ACHN (cell line): ENCODE measurements at places on chromosomes 4 and X.

DNA sequence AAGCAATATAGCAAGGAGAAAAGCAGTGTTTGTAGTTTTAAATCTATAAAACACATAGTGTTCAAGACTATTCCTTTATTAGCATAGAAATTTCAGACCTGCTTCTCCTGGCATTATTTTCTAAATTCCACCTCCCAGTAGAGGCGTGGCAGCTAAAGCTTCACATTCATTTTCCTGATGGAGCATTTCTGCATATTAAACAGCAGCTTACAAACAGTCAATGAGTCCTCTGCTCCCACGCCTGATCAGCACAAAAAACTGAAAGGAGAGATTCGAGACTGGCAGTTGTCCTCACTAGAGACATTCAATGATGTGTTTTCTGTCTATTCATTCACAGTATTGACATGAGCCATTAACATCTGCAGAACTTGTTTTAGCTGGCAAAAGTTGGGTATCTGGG is 61.4 kb downstream of the SHISA3 start:
- no peak for DNase-seq

GRCh38 chr4:1048773-1049590 is 37.6 kb downstream of the FGFRL1 start:
- no peak for DNase-seq

GRCh38 chr4:185602397-185602796 is 67.1 kb upstream of the PDLIM3 start:
- no peak for DNase-seq

- DNase-seq = peak; percentile 56
These were observed 1.5 kb downstream of the CLCN3 start for GRCh38 chr4:169621731-169622492.

GRCh38 chr4:145524552-145524951 is 42.9 kb downstream of the SMAD1 start:
- no peak for DNase-seq

GRCh38 chr4:164621886-164622521 is 131.9 kb upstream of the SMIM31 start:
- no peak for DNase-seq

DNA sequence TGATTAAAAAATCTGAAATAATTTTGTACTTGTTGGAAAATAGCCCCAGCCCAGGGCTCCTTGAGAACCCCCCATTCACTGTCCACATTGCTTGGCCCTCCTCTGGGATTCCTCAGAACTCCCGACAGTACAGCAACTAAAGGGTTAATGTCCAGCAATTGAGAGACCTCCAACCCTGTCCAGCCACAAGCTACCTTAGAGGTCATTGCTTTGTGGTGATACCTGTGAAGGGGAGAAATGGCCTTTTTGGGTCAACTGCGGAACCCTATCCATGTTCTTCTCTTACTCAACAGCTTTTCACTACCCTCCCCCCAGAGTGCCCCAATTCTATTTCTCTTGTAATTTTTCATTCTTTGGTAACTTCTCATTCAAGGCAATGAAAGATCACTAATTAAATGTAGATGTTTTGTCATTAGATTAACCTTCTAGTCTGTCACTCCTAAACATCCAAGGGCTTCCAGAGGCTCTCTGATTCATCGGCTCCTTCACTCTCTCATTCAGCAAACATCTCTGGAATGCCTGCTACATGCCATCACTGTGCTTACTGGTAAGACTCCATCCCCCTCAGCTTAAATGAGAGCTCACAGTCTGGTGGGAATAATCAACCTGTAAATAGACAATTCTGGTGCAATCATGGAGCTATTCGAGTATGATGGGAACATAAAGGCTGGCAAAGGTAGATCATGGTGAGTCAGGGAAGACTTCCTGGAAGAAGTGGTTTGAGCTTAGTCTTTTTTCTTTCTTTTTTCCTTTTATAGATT is 241.4 kb upstream of the PGRMC2 start:
- peak; percentile 97 for DNase-seq

DNA sequence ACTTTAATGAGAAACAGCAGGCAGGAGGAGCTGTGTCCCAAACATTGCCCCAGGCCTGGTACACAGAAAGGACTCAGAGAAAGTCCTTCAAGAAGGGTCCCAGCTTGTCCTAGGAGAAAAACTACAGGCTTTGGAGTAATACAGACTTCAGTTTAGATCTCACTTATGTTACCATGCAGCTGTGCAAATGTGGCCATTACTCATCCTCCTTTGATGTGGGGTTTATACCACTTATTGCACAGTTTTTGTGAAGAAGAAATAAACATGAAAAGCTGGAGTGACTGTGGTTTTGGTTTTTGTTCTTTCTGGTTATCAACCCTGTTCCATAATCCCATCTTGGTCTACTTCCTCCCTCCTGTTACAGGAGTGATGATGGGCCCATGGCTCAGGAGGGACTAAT is 8.1 kb upstream of the CYTL1 start:
- no peak for DNase-seq

DNA sequence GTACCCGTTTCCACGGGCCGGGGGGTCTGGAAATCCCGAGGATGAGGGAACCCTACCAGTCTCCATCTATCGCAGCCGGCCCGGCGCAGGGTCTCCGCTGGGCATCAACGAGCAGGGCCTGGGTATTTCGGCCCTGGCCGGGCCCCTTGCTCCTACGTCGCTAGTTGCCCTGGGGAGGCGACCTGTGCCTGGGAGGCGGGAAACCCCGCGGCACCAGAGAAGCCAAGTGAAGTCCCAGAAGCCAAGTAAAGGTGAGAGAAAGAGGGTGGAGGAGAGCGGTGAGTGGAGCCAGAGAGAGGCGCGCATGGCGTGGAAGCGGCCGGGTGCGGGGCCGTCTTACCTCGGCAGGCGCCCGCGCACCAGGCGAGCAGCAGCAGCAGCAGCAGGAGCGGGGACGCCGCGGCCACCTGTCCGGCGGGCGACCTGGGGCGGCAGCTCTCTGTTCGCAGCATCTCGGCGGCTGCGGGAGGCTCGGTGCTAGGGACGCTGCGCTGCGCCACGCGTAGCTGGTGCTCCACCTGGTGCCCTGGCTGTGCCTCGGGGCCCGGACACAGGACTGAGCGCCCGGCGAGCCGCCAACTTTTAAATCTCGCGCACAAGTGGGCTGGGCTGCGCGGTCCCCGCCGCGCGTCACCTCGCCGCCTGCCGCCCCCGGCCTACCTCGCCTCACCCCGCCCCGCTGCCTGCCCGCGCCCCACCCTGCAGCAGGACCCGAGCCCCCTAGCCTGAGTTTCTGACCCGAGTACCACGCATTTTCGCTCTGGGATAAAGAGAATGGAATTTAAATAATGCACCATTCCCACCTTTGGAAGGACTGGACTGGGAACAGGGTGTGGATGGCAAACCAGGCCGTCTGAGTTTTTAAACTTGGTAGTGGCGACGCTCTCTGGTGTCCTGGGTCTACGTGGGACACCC is at the start of gene NMU:
Gene NMU (minus strand): TSS at position 558 of the 915 bp plus-strand sequence. CDS start 106 bp downstream, at position 452.
- DNase-seq = peak; percentile 52

GRCh38 chr4:119138046-119138445 is 2.4 kb downstream of the MYOZ2 start:
- DNase-seq = peak; percentile 3

- no peak for DNase-seq
These were observed 415.0 kb downstream of the ZNF674 start for GRCh38 chrX:46130247-46130646.

GRCh38 chr4:165604181-165604580 is 225.4 kb downstream of the CPE start:
- DNase-seq = no peak

DNA sequence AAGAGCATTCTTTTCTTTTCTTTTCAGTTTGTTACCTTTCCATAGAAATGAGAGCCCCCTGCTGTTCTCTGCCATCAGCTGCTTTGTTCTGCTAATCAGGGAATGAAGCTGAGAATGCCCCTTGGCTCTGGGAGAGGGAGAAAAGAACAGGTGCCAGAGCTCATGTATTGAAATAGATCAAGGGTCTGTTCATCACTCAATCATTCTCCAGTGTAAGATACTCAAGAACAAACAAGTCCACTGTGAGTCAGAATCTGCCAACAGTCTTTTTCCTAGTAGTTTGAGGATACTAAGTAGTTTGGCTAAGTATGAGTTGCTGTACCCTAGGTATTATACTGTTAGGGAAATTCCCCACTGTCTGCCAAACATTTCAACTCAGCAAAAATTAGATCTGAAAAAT is 144.3 kb downstream of the RTL3 start:
- no peak for DNase-seq

DNA sequence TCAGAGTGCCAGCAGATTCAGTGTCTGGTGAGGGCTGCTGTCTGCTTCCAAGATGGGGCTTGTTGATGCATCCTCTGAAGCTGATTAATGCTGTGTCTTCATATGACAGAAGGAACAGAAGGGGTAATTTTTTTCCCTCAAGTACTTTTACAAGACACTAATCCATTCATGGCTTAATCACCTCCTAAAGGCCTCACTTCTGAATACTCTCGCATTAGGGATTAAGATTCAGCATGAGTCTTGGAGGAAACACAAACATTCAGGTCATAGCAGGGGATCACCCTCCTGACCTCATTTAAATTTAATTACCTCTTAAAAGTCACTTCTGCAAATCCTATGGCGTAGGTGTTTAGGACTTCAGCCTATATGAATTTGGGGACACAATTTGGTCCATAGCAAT is 1145.5 kb upstream of the PCDH10 start:
- DNase-seq = no peak

DNA sequence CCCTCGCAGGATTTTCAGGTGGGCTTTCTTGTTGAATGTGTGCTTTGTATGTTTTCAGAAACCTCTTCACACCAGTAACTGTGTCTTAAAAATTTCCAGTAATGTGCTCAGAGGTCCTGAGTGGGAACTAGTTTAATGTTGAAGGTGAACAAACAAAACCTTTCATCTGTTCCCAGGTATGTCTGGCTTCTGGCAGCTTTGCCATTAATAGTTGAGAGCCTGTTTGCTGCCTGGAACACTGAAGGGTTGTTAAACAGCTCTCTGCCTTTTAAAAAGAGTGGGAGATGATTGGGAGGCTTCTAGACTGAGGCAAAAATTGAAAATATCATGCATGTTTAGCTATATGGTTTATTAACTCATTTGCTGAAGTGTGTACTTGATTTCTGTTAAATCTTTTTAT is 161.2 kb upstream of the AGTR2 start:
- DNase-seq = no peak

- no peak for DNase-seq
These were observed 3.2 kb upstream of the KLF8 start for GRCh38 chrX:56228914-56229313.

GRCh38 chrX:70129816-70130215 is 3.4 kb upstream of the IGBP1 start:
- DNase-seq = peak; percentile 25

- no peak for DNase-seq
These were observed 17.8 kb downstream of the IDS start for GRCh38 chrX:149487292-149487691.

DNA sequence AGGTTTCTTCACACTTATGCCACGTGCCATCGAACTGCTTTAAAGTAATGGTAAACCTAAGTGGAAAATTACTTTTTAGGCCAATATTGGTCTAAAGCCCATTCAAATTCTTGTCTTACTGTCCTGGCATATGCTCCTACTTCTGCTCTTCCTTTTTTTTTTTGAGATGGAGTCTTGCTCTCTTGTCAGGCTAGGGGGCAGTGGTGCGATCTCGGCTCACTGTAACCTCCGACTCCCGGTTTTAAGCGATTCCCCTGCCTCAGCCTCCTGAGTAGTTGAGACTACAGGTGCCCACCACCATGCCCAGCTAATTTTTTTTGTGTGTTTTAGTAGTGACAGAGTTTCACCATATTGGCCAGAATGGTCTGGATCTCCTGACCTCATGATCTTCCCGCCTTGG is 129.0 kb upstream of the TECRL start:
- peak; percentile 12 for DNase-seq

GRCh38 chr4:5370286-5370685 is 319.0 kb downstream of the STK32B start:
- DNase-seq = no peak

DNA sequence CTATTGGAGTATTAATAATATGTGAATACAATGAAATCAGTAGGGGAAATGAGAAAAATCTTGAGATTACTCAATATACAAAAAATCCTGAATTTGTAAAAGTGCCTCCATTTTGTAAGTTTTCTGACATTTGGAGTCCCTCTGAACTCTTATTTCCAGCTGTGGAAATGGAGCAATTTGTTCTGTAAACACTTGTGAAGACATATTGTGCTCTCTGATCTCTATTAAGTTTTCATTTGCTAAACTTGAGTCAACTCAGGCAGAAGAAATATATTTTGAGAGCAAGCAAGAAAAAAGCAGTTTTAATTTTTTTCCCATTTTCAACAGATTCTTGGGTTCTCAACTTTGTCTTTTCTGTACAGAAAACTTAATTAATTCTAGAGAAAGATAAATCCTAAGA is 51.4 kb upstream of the PCDH18 start:
- DNase-seq = no peak

GRCh38 chrX:107721318-107721717 is 54.3 kb downstream of the TSC22D3 start:
- DNase-seq = no peak

DNA sequence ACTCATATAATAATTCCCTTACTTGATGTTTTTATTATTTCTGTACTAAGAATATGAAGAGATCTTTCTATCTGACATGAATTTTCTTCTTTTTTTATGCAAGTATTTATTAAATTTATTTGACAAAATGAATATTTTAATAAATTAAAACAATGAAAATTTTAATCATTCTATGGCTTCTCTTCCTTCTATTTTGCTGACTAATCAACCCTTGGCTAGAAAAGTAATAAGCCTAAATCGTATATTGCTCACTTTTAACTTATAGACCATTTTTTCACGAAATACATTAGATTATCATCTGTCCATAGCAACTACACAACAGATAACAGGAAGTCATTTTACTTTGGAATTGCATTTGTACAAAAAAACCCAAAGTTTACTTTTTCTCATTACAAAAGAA is 38.6 kb downstream of the PRSS12 start:
- no peak for DNase-seq

DNA sequence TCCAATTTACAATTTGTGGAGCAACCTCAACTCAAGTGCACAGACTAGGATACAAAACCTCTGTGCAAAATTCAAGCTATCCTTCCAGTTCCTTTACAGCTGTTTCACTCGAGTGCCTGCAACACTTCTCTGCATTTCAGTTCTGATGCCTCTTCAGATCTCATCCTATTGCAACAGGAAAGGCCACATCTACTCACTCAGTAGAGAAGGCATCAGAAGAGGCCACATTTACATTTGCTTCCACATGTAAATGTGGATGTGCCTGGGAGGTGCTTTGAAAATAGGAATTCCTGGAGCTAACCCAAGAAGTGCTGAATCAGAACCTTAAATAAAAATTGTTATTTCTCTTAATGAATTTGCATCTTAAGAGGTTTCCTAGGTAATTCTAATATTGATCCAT is 45.8 kb upstream of the SERTM2 start:
- DNase-seq = no peak

DNA sequence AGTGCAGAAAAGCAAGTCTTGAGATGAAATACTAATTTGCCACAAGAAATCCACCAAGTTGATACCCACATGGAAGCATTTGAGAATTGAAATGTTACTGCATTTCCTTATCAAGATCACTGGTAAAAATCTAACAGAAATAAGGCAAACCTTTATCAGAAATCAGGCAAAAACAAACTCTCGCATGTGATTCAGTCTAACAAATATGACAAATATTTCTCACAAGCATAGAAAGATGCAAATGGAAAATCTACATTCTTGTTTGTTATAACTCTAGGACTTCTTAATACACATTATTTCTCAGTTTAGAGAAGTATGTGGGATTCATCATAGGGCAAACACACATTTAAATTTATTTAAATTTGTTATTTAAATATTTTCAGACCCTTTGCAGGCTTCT is 52.9 kb downstream of the TXK start:
- DNase-seq = peak; percentile 4
